T-cell (primary cell): ENCODE measurements at places on chromosomes 13 and 19.
A peak's percentile ranks its signal among the peaks of the same experiment; 100 is the strongest.

DNA sequence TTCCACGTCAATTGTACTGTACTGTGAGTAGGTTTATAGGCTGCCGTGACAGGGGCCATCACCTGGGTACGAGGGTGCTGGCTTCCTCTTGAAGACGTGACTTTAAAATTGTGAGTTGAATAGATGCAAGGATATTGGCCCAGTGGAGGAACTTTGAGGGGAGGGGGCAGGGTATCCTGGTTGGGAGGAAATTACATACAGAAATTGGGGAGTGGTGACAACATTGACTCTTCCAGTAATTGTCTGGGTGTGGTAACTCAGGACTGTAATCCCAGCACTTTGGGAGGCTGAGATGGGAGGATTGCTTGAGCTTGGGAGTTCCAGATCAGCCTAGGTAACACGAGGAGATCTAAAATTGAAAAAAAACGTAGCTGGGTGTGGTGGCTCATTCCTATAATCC is 30.4 kb downstream of the DPRX start:
- no peak for DNase-seq

DNA sequence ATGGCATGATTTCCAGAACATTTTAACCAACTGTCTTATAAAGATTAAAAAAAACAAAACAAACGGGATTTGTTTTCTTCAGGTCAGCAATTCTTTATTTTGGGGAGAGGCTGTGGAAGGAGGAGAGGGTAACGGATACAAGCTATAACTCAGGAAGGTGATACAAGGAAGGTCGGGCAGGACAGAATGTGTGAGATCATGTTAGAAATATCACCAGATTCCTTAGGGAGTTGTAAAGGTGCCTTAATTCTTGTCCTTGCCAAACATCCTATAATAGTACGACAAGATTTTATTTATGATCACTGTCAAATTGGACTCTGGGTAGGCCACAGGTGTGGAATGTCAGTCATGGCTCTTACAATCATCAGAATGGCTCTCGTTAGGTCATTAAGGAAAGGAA is 503.1 kb downstream of the DIAPH3 start:
- no peak for DNase-seq

- no peak for DNase-seq
Observed at GRCh38 chr13:106139377-106139776, 396.1 kb downstream of the EFNB2 start.

DNA sequence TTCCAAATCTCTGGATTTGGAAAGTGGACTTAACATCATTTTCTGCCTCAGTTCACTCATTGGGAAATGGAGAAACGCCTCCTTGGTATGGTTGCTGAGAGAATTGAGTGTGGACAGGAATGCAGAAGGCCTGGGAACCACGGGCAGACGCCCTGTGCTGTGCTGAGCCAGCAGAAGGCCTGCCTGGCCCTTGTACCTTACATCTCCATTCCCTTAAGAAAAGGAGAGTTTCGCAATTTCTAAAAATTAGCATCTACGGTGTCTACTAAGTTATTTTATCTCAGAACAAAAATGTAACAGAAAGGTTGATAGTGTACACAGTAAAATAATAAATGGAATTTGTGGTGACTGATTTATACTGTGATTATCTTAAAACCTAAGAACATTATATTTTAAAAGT is 78.7 kb downstream of the IPO5 start:
- DNase-seq = no peak

GRCh38 chr19:41330946-41331678 is 21.1 kb downstream of the CCDC97 start:
- DNase-seq = no peak

DNA sequence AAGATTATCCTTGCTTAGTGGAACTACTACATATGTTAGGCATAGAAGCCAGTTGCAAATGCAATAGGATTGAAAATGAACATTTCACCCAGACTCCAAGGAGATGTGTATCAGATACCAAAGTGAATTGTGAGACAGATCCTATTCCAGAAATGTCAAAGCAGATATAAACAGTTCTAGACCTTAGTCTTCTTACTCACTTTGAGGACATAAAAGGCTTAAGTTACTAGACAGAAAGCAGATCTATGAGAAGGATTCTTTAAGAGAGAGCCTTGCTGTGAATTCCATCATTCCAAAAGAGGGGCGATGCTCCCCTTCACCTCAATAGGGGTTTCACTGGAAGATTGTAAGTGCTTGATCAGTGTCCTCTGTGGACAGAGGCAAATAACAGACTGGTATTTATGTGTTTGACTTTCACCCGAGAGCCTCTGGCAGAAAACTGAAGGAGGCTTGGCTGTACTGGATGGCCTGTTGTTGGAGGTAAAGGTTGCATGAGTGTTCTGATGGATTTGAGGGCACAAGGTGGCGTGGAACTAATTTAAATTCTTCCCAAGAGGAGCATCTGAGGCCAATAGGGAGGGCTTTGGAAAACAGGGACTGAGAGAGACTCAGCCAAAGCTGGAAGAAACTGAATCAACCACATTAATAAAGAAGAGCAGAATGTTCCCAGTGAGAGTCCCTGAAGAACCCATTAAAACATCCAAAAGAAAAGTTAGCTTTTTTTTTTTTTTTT is 194.8 kb downstream of the DCLK1 start:
- DNase-seq = no peak

- DNase-seq = no peak
Observed at GRCh38 chr19:58518256-58519086, 1.1 kb downstream of the ZBTB45 start.

DNA sequence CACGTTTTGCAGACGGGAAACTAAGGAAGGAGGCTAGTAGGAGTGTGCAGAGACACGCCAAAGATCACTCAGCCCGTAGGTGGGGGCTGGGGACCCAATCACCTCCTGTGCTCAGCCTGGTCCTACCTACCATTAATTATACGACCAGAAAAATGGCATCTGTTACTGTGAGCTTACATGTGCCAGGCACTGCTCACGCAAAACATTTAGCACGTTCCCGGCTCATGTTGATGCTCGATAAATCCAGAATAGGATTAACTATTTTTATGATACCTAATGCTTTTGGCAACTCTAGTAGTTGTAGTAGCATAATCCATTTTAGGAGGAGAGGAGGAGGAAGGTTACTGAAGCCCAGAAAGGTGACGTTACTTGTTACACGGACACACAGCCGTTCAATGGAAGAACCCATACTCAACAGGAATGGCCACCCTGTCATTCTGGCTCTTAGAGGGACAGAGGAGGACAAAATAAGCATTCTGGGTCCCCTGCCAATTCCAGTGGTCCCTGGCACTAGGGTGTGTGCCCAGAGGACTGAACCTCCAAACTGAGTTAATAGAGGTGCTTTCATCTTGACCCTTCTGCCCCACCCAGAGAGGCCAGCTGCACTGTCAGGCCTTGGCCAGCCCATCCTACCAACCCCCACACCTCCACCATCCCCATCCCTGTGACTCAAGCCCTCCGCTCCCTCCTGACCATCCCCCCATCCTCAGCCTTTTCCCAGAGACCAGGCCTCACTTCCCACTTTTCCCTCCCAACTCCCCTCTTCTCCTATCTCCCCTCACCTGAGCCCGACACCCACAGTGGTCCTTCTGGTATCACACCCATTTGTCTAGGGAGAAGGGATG is 5.0 kb upstream of the EML2 start:
- DNase-seq = no peak

DNA sequence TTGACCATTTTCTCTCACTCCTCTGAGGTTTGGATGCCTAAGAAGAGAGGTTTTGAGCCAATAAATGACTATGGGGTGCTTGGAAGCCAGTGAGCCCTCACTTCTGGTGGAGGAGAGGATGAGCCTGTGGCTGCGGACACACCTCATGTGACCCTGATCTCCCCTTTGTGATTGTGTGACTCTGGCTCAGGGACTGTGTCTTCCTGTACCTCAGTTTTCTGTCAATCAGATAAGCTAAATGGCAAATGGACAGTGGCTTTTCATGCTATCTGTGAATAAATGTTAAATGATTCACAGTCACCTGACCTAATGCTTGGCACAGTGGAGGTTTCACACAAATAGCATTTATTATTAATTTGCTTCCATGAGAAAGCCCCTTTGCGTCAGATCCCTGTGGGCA is 2.7 kb downstream of the PSG8 start:
- no peak for DNase-seq

- no peak for DNase-seq
Observed at GRCh38 chr13:78152415-78152814, 233.8 kb upstream of the EDNRB start.

GRCh38 chr19:15222738-15223648 is 9.3 kb downstream of the EPHX3 start:
- peak; percentile 48 for DNase-seq

- no peak for DNase-seq
Observed at GRCh38 chr13:108037348-108037747, 178.0 kb downstream of the LIG4 start.

- DNase-seq = no peak
Observed at GRCh38 chr13:28408235-28408848, 86.6 kb downstream of the FLT1 start.

DNA sequence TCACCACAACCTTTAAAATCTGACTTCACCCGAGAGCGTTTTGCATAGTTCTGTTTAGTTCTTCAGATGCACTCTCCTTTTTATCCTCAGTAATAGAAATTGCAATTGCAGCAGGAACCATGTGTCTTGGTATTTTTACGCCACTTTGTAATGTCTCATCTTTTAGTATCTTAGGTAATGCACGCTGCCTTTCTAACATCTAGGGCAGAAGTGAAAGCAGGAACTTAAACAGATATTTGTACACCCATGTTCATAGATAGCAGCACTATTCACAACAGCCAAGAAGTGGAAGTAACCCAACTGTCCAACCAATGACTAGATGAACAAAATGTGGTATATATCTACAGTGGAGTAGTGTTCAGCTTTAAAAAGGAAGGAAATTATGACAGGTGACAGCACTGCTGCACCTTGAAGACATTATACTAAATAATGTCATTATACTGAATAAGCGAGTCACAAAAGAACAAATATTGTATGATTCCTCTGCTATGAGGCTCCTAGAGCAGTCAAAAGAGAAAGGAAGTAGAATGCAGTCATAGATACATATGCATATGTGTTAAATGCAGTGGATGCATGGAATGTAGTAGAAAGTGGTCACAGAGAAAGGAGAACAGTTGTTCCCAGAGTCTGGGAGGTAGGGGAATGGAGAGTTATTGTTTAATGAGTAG is 105.9 kb upstream of the GJB6 start:
- DNase-seq = no peak

DNA sequence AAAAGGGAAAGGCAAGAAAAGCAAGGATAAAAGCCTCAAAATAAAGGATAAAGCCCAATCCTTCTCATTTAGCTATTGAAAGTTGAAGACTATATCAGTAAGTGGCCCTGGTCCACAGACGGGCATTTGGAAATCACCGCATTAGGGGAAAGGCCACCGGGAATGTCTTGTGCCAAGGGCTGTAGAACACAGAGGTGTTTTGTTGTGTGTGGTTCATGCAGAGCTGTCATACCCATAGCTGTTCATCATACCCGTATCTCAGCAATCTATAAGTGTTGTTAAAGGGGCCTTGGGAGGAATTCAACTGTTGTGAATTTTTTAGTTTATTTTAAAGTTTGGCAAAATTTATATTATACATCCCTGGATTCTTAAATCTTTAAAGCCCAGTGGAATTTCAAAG is 33.0 kb downstream of the DLEU7 start:
- no peak for DNase-seq
